ENCODE measurements at places on chromosomes 7 and 10. TPM values are rescaled to one million over a fixed set of nuclear protein-coding genes. Genes with fewer than 3 reads are reported as not detected.

GRCh38 chr7:23468526-23469149, 1.7 kb downstream of the IGF2BP3 start:
- H3K36me3 ChIP-seq = no peaks in the 10 kb centered on the region
- peak overlapping the region; percentile 71 for H3K27ac ChIP-seq
- H3K4me1 ChIP-seq = peaks cover 29% of the 10 kb centered on the region
- H3K4me3 ChIP-seq = peak overlapping the region; percentile 82
- H3K27me3 ChIP-seq = no peaks in the 10 kb centered on the region
- no peak for DNase-seq

DNA sequence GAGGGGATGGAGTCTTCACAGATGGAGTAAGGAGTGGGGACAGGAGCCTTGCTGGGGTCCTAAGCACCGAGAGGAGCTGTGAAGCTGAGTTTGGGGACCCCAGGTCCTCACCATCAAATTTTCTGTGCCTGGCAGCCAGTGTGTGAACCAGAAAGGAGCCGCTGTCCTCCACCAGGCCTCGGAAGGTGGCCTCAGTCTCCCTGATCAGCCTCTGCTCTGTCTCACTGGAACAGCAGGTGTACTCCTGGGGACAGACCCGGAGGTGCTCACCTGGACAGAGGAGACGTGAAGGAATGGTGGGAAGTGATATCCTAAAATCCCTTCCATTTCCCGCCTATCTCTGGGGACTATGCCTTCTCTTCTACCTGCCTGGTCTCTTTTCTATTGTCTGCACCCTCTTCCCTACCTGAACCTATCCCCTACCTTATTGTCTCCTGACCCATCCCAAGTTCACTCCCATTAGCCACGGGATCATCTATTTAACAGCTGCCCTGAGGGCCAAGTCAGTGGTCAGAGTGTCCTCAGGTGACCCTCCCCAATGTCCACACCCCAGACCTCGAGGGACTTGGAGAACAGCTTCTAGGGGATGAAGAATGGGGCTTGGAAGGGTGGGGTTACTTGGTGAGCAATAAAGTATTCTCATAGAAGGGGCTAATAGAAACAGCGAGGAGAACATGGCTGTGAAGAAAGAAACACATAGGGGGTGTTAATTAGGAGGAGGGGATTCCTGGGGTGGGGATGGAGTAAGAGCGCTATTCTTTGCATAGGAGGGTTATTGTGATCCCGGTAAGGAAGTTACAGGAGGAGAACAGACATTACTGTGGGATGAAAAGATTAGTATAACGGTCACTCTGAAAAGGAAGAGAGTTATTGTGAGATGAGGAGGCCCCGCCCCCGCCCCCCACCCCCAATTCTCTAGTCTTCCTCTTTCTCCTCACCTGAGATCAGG, 811 bp downstream of the GPC2 start:
- H3K4me1 ChIP-seq = no peaks in the 10 kb centered on the region
- H3K4me3 ChIP-seq = peak overlapping the region; percentile 85
- H3K27me3 ChIP-seq = peaks cover 6% of the 10 kb centered on the region
- H3K27ac ChIP-seq = no peak overlapping the region
- DNase-seq = no peak

- no peak for DNase-seq
- H3K4me1 ChIP-seq = peaks cover 14% of the 10 kb centered on the region
- H3K36me3 ChIP-seq = no peaks in the 10 kb centered on the region
- no peak overlapping the region for H3K27ac ChIP-seq
- H3K4me3 ChIP-seq = no peak overlapping the region
Observed at GRCh38 chr10:49270565-49270964, 28.4 kb upstream of the C10orf71 start.

- H3K4me3 ChIP-seq = no peak overlapping the region
- H3K27me3 ChIP-seq = no peaks in the 10 kb centered on the region
- no peak overlapping the region for H3K27ac ChIP-seq
- no peaks in the 10 kb centered on the region for H3K36me3 ChIP-seq
- no peak for DNase-seq
Observed at GRCh38 chr7:157576415-157576814, 239.6 kb downstream of the DNAJB6 start.

- H3K27ac ChIP-seq = no peak overlapping the region
- DNase-seq = no peak
- no peak overlapping the region for H3K4me3 ChIP-seq
- H3K27me3 ChIP-seq = 0 out of 2 replicates have a peak, but pooled peaks cover 5% of the 10 kb centered on the region
Observed at GRCh38 chr7:8284606-8285005, 22.6 kb upstream of the ICA1 start.

GRCh38 chr10:1572519-1573333, 164.6 kb downstream of the ADARB2 start:
- no peaks in the 10 kb centered on the region for H3K27me3 ChIP-seq
- no peak overlapping the region for H3K4me3 ChIP-seq
- no peaks in the 10 kb centered on the region for H3K4me1 ChIP-seq
- H3K27ac ChIP-seq = no peak overlapping the region
- DNase-seq = peak; percentile 1
- H3K36me3 ChIP-seq = no peaks in the 10 kb centered on the region

GRCh38 chr10:64116707-64117106, 595.5 kb downstream of the REEP3 start:
- no peak overlapping the region for H3K4me3 ChIP-seq
- H3K27ac ChIP-seq = no peak overlapping the region
- H3K27me3 ChIP-seq = no peaks in the 10 kb centered on the region

- DNase-seq = peak; percentile 54
- peak overlapping the region; percentile 68 for H3K27ac ChIP-seq
- no peaks in the 10 kb centered on the region for H3K36me3 ChIP-seq
- peaks cover 20% of the 10 kb centered on the region for H3K4me1 ChIP-seq
Observed at GRCh38 chr7:41028580-41028979, 674.3 kb downstream of the INHBA start.

DNA sequence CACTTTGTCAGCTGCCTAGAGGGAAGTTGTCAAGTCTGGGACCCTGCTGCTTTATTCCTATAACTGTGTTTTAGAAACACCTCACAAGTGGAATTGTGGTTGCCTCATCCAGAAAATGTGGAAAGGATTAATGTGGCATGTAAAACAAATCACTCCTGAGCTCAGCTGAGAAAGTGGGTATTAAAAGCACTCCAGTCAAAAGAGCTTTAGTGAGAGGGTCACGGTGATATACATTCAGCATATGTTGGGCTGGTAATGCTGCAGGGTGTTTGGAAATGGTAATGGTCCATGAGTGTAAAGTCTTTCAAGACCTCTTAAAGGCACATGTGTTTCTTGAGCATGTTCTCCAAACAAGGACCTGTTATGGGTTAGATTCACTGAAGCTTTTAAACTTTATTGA, 318.2 kb upstream of the MEOX2 start:
- no peak for DNase-seq
- no peaks in the 10 kb centered on the region for H3K36me3 ChIP-seq
- H3K4me3 ChIP-seq = no peak overlapping the region
- no peak overlapping the region for H3K27ac ChIP-seq

DNA sequence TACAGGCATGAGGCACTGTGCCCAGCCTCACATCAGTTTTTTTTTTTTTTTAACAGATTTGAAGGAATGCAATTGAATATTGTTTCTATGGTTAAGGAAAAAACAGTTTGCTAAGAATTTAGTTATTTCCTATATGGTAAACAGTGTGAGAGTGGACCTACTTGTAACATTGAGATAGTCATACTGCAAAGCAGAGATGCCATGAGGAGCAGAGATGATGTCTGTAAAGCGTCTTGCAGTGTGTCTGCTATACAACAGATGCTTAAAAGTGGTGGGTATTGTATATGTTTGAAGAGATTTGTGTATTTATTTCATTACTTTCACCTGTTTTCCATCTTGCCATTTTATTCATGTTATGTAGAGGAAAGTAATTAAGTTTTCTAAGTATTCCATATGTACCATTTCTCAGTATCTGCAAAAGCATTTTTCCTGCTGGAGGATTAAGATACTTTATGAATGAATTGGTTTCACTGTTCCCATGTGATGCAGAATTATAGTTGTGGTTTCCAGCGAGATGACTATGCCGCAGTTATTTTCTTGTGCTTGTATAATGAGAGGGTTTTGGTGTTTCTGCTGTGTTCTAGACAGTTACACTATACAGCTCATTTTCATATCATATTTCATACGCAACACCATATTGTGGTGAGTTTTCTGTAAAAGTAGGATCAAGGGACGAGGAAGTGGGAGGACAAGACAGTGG, 26.6 kb downstream of the TET1 start:
- DNase-seq = no peak
- H3K4me3 ChIP-seq = no peak overlapping the region
- no peaks in the 10 kb centered on the region for H3K27me3 ChIP-seq
- no peak overlapping the region for H3K27ac ChIP-seq

DNA sequence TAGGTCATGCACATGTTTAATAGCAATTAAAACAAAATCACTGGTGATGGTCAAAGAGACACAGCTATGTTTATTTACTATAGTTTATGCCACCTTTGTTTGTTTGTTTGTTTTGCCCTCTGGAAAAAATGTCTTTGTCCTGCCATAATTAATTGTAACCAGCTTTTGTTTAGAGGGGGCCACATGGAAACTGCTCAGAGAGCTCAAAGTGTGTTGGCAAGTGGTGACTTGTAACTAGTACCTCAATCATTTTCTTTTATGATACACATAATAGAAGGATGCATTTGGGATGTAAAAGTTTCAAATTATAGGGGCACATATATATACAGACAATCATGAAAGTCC, 40.2 kb downstream of the GRK5 start:
- peaks cover 44% of the 10 kb centered on the region for H3K4me1 ChIP-seq
- H3K27ac ChIP-seq = peak overlapping the region; percentile 67
- H3K4me3 ChIP-seq = no peak overlapping the region

DNA sequence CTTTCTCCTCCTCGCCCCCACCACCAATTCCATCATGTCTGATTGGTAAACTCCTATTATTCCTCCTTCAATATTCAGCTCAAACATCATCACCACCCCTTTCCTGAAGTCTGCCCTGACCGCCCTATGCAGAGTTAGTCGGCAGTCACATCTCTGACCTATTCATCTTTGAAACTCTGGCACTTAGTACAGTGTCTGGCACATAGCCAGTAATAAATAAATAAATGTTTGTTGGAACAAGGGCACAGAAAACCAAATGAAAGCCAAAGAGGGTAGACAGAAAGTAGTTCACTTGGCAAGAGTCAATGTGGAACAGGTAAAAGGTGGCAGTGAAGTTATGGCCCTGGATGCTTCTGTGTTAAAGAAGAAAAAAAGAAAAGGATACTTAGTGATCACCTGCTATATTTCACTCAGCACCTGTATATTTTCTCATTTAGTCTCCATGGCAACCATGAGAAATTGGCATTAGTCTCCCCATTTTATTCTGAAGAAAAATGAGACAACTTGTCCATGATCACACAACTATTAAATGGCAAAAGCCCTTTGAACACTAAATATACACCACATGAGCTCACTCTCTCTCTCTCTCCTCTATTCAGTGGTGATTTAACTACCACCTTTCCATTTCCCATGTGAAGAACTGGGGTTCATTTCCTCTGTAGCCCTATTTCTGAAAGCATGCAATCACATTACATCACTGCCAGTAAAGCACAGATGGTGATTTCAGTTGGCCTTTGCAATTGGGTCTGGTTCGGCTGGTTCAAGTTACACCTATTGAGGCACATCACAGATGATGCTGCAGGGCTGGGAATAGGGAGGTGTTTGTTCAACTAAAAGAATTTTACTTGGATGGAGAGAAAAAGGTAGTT, 25.3 kb downstream of the CHCHD3 start:
- no peaks in the 10 kb centered on the region for H3K27me3 ChIP-seq
- no peak for DNase-seq
- H3K36me3 ChIP-seq = no peaks in the 10 kb centered on the region

GRCh38 chr10:48649349-48649944, 35.2 kb upstream of the WDFY4 start:
- no peak overlapping the region for H3K4me3 ChIP-seq
- H3K4me1 ChIP-seq = 0 out of 2 replicates have a peak, but pooled peaks cover 2% of the 10 kb centered on the region
- H3K36me3 ChIP-seq = no peaks in the 10 kb centered on the region
- no peak overlapping the region for H3K27ac ChIP-seq
- DNase-seq = peak; percentile 41

- no peak overlapping the region for H3K4me3 ChIP-seq
- H3K36me3 ChIP-seq = peaks cover 13% of the 10 kb centered on the region
- peaks cover 9% of the 10 kb centered on the region for H3K4me1 ChIP-seq
- H3K27ac ChIP-seq = no peak overlapping the region
- H3K27me3 ChIP-seq = no peaks in the 10 kb centered on the region
Observed at GRCh38 chr10:48473704-48474103, 131.2 kb downstream of the ARHGAP22 start.

DNA sequence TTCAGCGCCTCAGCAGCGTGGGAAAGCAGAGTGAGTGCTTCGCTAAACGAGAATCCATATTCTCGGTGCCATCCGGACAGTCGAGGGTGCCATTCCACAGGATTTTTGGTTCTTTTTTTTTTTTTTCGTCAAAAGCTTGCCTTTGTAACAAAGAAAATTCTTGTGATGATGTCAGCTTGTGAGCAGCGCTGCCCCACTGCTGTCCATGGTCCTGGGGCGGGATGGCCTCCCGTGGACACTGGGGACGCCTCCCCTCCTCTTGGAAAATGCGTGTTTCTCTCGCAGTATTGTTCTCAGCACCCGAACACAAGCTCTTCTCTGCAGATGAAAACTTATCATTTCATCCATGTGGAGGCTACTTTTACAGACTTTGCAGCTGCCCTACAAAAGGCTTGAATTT, 477.4 kb downstream of the TCERG1L start:
- H3K27me3 ChIP-seq = no peaks in the 10 kb centered on the region
- H3K4me3 ChIP-seq = no peak overlapping the region
- DNase-seq = no peak
- no peak overlapping the region for H3K27ac ChIP-seq
- no peaks in the 10 kb centered on the region for H3K4me1 ChIP-seq

DNA sequence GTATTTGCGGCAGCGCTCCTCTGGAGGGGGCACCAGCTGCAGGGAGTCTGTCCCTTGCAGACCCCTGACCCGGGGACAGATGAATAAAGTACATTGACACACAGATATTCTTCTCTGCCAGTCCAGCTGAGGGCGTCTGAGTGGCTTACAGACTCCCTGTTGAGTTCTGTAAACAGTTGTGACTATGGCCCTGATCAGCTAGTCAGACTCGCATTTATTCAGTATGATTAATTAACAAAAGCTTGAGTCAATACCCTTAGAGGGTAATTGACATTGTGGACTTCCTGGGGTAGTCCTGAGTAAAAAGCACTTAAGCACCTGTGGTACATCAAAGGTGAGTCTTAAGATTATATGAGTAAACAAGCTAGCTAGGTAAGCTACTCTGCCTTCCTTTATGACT, 21.0 kb downstream of the ANKRD30A start:
- no peaks in the 10 kb centered on the region for H3K27me3 ChIP-seq
- H3K4me1 ChIP-seq = no peaks in the 10 kb centered on the region
- H3K27ac ChIP-seq = no peak overlapping the region
- no peak overlapping the region for H3K4me3 ChIP-seq

ADIRF gene
- total RNA-seq = 17.6 TPM

MSMB gene
- not detected for total RNA-seq

GIMAP8 gene
- total RNA-seq = not detected

ABI1 gene
- 60.3 TPM for total RNA-seq

ACTL6B gene
- total RNA-seq = not detected

RSPH10B gene
- total RNA-seq = not detected

VSIR gene
- total RNA-seq = 81.6 TPM

CEP41 gene
- total RNA-seq = 8.1 TPM

All from GM23248 (cell line).